ENCODE measurements at places on chromosomes 16 and 17.

DNA sequence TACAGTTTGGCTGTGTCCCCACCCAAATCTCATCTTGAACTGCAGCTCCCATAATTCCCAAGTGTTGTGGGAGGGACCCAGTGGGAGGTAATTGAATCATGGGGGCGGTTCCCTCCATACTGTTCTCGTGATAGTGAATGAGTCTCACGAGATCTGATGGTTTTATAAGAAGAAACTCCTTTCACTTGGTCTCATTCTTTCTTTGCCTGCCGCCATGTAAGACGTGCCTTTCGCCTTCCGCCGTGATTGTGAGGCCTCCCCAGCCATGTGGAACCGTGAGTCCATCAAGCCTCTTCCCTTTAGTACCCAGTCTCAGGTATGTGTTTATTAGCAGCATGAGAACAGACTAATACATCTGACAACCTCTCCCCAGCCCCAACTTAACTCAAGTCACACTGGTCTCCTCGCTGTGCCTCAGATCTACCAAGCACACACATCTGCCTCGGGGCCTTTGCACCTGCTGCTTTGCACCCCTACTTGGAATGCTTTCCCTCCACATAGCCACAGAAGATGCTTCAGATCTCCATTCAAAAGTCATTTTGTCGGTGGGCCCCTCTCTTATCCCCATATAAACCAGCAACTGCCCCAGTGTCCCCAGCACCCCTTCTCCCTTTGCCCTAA is 74.4 kb downstream of the RPH3AL start:
- DNase-seq: no peak

DNA sequence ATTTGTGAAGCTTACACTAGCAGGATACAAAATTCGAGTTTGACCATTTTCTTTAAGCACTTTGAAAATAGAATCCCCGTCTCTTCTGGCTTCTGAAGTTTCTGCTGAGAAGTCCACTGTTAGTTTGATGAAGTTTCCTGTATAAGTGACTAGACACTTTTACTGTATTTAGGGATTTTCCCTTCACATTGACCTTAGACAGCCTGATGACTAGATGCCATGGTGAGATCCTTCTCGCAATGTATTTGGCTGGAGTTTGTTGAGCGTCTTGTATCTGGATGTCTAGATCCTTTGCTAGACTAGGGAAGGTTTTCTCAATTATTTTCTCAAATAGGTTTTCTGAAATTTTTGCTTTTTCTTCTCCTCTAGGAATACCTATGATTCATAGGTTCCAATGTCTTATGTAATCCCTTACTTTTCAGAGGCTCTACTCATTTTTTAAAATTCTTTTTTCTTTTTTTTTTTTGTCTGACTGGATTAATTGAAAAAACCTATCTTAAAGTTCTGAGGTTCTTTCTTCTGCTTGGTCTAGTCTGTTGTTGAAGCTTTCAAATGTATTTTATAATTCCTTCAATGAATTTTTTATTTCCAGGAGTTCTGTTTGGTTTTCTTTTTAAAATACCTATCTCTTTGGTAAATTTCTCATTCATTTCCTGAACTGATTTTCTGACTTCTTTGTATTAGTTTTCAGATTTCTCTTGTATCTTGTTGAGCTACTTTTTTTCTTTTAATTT is 63.7 kb upstream of the ABCC11 start:
- no peak for DNase-seq

GRCh38 chr17:65290056-65290455 is 152.9 kb downstream of the RGS9 start:
- DNase-seq: no peak

DNA sequence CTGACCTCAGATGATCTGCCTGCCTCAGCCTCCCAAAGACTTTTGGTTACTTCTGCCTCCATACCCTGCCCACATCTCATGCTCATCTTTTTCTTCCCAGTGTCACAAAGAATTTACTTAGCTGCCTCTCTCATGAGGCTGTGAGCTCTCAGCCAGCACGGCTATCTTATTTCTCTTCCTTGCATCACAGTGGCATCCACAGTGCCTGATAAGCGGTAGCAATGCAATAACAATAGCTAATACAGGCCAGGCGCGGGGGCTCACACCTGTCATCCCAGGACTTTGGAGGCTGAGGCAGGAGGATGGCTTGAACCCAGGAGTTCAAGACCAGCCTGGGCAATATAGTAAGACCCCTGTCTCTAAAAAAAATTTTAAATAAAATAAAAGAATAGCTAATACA is 15.5 kb upstream of the MARVELD3 start:
- DNase-seq: no peak

- DNase-seq: no peak
These were observed 56.1 kb downstream of the RGS9 start for GRCh38 chr17:65193305-65193704.

DNA sequence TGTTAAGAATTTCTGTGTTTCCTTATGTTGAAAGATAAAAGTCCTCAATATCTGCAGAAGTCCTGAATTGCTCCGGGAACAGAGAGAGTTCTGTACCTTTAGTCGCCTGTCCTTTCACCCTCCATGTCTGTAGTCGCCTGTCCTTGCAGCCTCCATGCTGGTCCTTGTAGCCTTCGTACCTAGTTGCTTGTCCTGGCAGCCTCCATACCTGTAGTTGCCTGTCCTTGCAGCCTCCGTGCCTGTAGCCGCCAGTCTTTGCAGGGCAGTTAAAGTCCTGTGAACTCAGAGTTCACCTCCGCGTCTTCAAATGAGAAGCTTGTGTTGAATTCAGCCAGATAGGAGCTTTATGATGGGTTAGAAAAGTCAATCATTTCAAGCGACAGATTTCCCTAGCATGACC is 19.5 kb upstream of the ITGAX start:
- no peak for DNase-seq

DNA sequence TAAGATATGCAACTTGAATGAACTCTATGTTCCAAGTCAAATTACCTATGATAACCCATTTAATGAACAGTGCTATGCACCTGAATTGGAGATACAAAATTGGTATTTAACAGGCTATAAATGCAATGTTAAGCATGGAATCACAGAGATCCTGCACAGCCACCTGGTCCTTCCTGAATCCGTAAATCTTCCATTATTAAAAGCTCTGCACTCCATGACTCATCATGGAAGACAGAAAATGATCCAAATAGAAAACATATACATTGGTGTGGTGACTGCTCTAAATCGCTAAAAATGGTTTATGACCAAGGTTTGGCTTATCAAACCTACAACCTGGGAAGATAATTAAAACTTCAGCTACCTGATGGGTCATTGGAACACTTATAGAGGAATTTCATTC is 45.3 kb downstream of the GLG1 start:
- DNase-seq: no peak

- no peak for DNase-seq
These were observed 56.9 kb downstream of the CYB5D2 start for GRCh38 chr17:4199818-4200402.

GRCh38 chr16:75288181-75288580 is 36.8 kb upstream of the BCAR1 start:
- DNase-seq: no peak

DNA sequence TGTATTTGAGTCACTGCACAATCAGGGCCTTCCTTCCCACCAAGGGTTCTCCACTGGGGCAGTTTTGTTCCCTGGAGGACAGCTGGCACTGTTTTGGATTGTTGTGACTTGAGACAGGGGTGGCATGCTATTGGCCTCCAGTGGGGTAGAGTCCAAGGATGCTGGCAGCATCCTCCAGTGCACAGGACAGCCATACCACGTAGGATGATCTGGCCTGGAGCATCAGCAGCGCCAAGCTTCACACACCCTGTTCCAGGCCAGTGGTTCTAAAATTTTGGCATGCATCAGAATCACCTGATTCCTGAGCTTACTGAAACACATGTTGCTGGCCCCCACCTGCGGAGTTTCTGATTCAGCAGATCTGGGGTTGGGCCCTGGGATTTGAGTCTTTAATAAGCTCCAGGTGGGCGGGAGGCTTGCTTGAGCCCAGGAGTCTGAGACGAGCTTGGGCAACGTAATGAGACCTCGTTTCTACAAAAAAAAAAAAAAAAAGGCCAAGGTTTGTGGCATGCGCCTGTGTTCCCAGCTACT is 83.2 kb downstream of the MGAT5B start:
- no peak for DNase-seq

DNA sequence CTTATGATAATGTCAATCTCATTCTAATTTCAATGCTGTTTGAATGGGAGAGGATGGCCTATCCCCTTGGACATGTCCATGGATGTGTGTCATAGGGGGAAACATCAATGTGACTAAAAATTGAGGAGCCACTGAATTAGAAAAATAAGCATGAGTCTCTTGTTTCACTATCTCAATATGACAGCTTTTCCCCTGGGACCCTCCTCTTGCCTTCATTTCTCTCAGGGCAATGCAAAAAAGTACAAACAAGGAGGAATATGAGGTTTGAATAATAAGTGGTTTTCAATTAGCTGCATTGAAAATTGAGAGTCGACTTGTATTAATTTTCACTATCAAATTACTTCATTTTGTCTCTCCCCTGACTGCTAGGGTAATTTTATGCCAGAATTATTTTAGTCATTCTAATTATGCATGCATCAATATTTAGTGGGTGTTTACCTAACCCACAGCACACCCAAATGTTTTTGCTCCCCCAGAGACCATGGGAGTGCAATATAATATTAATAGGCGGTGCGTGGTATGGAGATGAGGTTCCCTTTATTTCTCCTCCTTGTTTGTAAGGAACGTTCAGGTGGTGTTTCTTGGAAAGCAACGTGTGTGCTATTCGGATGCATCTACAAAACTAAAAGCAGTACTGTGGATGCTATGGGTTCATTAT is 6.8 kb upstream of the SDR42E1 start:
- no peak for DNase-seq

DNA sequence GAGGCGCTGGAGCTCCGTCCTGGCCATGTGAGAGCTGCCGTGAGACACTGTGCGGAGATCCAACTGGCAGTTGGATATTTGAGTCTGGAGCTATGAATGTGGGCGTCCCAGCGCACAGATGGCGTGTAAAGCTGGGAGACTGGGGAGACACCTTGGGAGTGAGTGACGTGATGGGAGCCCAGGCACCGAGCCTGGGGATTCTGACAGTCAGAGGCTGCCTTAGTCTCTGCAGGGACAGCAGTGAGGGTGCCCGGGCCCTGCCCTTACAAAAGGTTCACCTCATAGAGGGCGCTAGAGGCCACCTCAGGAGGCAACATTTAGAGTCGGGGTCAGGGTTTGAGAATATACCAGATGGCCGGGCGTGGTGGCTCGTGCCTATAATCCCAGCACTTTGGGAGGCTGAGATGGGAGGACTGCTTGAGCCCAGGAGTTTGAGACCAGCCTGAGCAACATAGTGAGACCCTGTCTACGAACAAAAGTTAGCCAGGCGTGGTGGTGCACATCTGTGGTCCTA is 194.1 kb upstream of the GSE1 start:
- no peak for DNase-seq

DNA sequence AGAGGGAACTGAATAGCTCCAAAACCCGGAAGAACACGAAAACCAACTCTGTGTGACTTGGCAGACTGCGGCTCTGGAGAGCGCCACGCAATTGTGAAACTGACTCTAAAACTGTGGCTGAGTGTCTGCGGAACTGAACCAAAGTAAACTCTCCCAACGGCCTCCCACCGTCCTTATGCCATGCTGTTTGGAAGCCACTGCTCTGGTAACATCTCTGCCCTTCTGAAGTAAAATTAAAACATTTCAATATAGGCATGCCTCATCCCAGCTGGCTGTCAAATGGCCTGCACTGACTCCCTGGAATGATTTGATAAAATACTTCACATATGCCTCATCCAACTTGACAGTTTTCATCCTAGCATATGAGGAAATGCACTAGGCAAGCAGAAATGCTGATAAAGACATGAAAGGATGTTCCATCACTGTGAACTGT is 70.2 kb downstream of the PARN start:
- peak; percentile 38 for DNase-seq
